ENCODE measurements at places on chromosomes 1 and 21.

GRCh38 chr1:178869119-178869697 is 1.7 kb downstream of the ANGPTL1 start:
- no peak for DNase-seq

- DNase-seq: no peak
Observed at GRCh38 chr1:201633297-201633696, 94.4 kb downstream of the NAV1 start.

DNA sequence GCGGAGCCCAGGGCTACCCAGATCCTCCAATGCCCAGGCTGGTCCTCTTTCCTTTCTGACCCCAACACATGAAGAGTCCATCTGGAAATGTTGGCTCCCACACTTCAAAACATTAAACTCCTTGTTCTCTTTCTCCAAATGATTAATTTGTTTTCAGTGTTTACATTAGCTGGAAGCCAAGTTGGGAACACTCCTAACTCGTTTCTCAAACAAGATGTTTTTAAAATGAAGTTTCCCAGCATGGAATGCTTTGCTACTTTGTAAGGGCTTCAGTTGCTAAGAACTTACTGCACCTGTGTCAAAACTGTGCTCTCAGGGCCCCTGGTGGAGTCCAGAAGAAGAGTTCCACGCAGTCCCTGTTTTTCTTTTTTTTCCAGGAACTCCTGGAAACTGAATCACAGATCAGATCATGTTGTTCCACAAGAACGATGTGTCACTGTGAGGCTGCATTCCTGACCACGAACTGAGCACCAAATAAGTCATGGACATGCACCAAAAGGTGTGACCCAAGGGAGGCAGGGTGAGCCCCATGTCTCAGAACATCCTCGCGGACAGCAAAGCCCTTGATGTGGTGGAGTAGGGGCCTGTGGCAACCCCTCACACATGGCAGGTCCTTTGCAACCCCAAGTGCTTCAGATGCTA is 257.3 kb downstream of the KCNJ6 start:
- DNase-seq: no peak

GRCh38 chr1:13823126-13823880 is 123.3 kb downstream of the PRDM2 start:
- DNase-seq: no peak

- no peak for DNase-seq
Observed at GRCh38 chr1:20087668-20088067, 17.7 kb downstream of the PLA2G5 start.

- no peak for DNase-seq
Observed at GRCh38 chr1:88454781-88455180, 229.3 kb upstream of the PKN2 start.

DNA sequence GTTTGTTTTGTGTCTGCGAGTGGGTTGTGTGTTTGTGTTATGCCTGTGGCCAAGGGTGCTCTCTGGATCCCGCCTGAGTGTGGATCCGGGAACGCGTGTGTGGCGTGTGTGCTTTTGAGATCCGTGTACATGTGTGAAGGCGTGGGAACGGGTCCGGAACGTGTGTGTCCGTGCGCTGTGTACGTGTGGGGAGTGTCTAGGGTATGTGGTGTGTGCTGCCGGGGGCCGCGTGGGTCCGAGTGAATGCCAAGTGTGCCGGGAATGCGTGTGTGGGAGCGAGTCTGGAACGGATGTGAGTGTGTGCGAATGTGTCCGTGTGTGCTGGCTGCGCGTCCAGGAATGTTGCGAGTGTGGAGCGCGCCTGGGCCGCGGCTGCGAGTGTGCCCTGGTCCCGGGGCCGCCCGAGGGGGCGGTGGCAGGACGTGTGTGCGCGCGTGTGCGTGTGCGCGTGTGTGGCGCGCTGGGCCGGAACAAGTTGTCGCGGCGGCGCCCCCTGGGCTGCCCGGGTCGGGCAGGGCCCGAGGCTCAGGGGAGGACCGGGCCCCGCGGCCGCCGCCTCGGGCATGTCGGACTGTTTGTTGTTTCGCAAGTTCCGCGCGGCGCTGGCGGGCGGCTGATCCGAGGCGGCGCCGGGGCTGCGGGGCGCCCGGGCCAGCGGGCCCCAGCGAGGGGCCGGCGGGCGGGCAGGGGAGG is 953 bp downstream of the PTPRU start:
- DNase-seq: peak; percentile 32

DNA sequence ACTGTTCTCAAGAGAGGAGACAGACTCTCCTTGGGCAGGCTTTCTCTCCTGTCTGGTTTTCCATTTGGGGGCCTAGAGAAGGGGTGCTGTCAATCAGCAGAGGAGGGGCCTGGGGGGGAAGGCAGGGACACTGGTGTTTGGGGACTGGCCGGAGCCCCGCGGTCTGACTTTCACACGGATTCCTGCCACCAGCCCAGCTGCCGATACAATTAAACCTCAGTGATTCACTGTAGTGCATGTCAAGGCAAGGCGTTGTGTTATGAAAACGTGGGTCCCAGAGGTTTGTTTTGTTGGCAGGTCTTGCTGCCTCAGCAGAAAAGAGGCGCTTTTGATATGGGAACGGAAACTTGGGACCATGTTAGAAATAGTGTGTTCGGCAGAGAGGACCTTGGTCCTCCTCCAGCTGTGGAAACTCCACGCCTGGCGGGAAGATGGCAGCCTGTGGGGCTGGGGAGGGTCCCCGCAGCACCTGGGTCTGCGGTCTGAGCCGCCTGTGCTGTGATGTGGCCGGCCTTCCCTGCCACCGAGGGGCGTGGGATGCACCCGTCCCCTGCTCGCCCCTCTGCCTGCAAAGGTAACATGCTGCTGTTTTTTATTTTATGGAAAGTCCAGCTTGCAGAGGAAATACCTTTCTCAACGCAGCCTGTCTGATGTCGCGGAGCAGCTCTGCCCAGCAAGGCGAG is 47.6 kb downstream of the SPSB1 start:
- no peak for DNase-seq

- no peak for DNase-seq
Observed at GRCh38 chr21:35428937-35429336, 379.8 kb upstream of the RUNX1 start.

GRCh38 chr1:62336995-62337705 is 17.9 kb upstream of the KANK4 start:
- no peak for DNase-seq

DNA sequence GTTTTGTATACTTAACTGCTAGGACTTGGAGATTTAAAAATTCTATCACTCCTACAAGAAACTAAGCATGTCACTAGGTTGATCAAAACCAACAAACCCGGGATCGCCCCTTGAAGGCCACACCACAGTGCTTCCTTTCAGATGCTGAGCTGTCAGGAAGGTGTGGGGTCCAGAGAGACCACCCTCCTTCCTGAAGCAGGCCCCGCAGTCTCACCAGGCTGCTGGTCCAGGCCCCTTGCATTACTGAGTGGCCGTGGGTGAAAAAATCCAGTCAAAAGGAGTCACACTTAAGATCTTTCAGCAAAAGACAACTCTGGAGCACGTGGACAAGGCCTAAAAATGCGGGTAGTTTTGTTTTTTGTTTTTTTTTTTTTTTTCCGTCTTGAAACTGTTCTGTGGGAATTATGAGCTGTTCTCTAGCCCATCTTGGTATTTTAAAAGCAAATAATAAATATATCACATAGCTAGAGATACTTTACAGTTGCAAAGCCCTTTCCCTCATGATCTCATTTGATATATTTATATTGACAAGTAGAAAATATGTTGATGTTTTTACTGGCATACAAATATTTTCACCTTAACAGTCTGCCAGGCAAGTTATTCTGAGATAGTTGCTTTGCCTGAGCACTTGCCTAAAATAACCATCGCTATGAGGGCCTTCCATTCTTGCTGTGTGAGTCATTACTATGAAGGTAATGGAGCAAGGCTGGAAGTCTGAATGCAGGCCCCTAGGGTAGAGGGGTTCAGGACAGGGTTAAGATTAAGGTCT is 73.1 kb upstream of the EDEM3 start:
- DNase-seq: no peak

DNA sequence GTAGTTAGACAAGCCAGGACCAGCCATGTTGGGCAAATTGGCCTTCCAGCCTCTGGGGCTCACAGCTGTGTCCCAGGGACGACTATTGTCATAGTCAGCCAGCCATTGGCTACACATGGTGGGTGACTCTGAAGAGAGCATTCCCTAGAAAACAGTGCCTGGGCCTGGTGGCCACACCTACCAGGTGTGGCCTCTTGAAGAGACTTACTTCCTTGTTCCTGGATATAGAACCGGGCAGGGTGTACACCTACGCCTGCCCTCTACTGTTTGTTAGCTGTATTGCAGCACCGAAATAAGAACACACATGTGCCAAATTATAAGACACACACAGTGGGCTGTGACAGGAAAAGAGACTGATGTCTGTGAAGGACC is 134.6 kb upstream of the ARHGEF16 start:
- DNase-seq: peak; percentile 46

DNA sequence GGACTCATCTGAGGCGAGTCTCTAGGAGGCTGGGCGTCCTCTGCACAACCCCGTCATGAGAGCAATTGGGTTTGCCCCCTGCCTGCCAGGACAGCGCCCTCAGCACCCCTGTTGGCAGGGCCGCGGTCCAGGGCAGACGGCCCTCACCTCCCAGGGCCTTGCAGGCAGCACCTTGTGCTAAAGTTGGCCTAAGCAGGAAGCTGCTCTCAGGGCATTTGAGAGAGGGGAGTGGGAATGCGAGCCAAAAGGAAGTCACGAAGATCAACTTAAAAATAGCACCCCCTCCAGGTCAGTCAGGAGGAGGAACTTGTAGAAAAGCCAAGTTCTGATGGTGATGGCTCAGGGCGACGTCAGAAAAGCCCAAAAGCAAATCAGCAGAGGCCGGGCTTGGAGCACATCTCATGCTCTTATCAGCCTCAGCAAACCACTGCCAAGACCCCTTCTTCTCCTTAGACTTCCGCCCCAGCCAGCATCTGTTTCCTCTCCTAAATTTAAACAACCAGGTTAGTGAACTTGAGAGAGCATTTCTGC is 12.6 kb upstream of the ADORA3 start:
- DNase-seq: no peak
